Myometrial cell (primary cell): ENCODE measurements at places on chromosomes 1 and 21. TPM values are rescaled to one million over a fixed set of nuclear protein-coding genes. Genes with fewer than 3 reads are reported as not detected.

The RGSL1 gene
- not detected in 2 replicates for total RNA-seq

The OR2L5 gene
- total RNA-seq: not detected in 2 replicates

The FCRL6 gene
- total RNA-seq: not detected in 2 replicates

The PDZK1IP1 gene
- total RNA-seq: not detected in 2 replicates

The BARHL2 gene
- total RNA-seq: not detected in 2 replicates

The LAMTOR5 gene
- 152 and 155 TPM in 2 replicates for total RNA-seq

The ADORA3 gene
- not detected in 2 replicates for total RNA-seq

The CFAP126 gene
- total RNA-seq: not detected in 2 replicates

The OR2T33 gene
- not detected in 2 replicates for total RNA-seq

The OR2T35 gene
- not detected in 2 replicates for total RNA-seq

The WDR64 gene
- not detected in 2 replicates for total RNA-seq

The PRAMEF12 gene
- total RNA-seq: not detected in 2 replicates

The ACTN2 gene
- not detected in 2 replicates for total RNA-seq

The GCSAML gene
- not detected in 2 replicates for total RNA-seq

The IQCC gene
- total RNA-seq: 1.4 and 2.1 TPM in 2 replicates

The CBS gene
- 66.9 and 74.4 TPM in 2 replicates for total RNA-seq

The HPDL gene
- 3.4 and 5.2 TPM in 2 replicates for total RNA-seq

The ZMYND12 gene
- under 0.01 and 2.1 TPM in 2 replicates for total RNA-seq

The SUCO gene
- total RNA-seq: 20.8 and 23.0 TPM in 2 replicates

The POGK gene
- 12.1 and 13.1 TPM in 2 replicates for total RNA-seq

The UBL4B gene
- total RNA-seq: not detected in 2 replicates

The LPAR3 gene
- total RNA-seq: 1.7 and 3.7 TPM in 2 replicates

The C21orf58 gene
- total RNA-seq: 2.0 and 5.7 TPM in 2 replicates

The CNIH3 gene
- total RNA-seq: 0.29 TPM in 1 of 2 replicates, not detected in the other

The SDE2 gene
- 10.4 and 12.9 TPM in 2 replicates for total RNA-seq

The TMEM53 gene
- total RNA-seq: 13.6 and 15.3 TPM in 2 replicates

The TRABD2B gene
- total RNA-seq: not detected in 2 replicates

The UMODL1 gene
- not detected in 2 replicates for total RNA-seq

The ATP1A2 gene
- total RNA-seq: not detected in 2 replicates

The C8B gene
- not detected in 2 replicates for total RNA-seq

The LRRC8B gene
- 2.0 and 3.2 TPM in 2 replicates for total RNA-seq

The BATF3 gene
- total RNA-seq: 0.35 and 1.4 TPM in 2 replicates

The OR6N1 gene
- not detected in 2 replicates for total RNA-seq

The LCE2A gene
- not detected in 2 replicates for total RNA-seq

The CACHD1 gene
- 2.1 and 2.6 TPM in 2 replicates for total RNA-seq

The FOXO6 gene
- total RNA-seq: not detected in 2 replicates

The TRAPPC10 gene
- 12.1 and 14.4 TPM in 2 replicates for total RNA-seq

The GUCA2B gene
- not detected in 2 replicates for total RNA-seq

The GBP3 gene
- total RNA-seq: 32.0 and 33.8 TPM in 2 replicates

The VANGL2 gene
- not detected in 2 replicates for total RNA-seq

The CCSAP gene
- total RNA-seq: 4.9 and 5.8 TPM in 2 replicates

The PADI3 gene
- not detected in 2 replicates for total RNA-seq

The TFF2 gene
- not detected in 2 replicates for total RNA-seq

The TSPEAR gene
- not detected in 2 replicates for total RNA-seq
